Urothelium cell line (cell line): ENCODE measurements at places on chromosomes 3 and 15.

DNA sequence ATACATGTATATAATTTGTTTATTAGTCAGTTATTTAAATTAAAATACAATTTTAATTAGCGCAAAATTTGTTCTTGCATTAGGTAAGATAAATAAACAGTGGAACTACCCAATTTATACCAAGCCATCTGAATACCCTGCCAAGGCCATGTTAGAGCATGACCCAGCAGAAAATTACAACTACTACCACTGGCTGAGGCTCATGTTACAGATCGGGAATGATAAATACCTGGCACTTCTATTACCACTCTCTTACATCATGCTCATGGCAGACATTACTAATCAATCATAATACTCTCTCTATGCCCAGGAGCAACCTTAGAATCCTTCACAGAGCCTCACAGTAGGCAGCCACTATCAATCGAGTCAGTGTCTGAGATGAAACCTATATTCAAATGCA, 21.2 kb upstream of the LMOD3 start:
- DNase-seq, result peak; percentile 39

- DNase-seq, result peak; percentile 16
These were observed 406.0 kb downstream of the ZBTB20 start for GRCh38 chr3:114741066-114741465.

GRCh38 chr3:110624576-110624975, 447.0 kb upstream of the NECTIN3 start:
- DNase-seq, result no peak

DNA sequence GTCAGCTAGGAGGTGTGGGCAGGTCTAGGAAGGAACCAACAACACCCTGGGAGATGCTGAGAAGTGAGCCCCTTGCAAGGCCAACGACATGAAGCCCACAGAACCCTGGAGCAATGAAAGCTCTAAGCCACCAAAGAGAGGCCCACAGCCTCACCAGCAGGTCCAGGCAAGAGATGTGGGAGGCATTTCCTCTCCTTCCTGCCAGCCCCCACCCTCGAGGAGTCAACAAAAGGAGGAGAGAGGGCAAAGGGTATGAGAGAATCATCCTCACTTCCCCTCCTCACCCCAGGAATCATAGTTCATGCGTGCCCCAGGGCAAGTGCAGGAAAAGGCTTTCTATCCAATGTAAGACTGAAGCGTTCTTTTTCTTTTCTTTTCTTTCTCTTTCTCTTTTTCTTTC, 195.8 kb downstream of the SHQ1 start:
- DNase-seq, result no peak

- no peak for DNase-seq
These were observed 102.8 kb downstream of the CHSY1 start for GRCh38 chr15:101148881-101149664.

DNA sequence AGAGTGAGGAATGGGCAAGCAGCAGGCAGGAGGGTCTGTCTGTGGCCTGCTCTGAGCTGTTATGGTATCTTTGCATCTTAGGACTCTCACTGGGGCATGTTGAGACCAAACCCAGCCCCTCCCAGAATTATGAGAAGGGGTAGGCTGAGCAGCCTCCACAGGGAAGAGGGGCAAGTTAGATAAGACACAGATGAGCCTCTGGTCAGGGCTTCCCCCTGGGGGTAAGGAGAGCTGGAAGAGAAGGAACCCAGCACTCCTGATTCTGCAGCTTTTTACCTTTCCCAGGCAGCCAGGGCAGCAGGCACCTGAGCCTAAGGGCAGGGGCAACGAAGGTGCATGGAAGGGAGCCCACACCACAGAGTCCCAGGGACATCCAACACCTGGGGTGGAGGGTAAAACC, 19.3 kb downstream of the DUOX1 start:
- DNase-seq, result no peak

DNA sequence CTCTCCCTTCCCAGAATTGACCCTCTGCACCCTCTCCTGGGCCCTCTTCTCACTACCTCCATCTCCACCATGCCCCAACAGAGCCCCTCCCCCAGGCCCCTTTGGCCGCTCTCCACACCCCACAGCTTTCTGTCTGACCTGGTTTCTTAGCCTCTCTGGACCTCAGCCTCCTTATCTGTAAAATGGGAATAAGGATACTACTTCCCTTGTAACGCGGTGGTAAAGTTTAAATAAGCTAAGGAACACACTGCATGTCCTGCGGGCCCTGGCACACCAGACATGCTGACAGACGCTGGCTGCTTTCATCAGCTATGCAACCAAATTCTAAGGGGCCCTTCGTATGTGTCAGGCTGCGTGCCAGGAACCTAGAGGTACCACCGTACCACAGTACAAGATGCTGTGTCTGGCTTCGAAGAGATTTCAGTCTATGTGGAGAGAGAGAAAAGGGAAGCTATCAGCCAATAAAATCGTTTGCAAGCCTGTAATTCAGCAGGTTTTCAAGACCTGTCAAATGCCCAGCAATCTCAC, 777 bp upstream of the SLC51A start:
- DNase-seq, result no peak

DNA sequence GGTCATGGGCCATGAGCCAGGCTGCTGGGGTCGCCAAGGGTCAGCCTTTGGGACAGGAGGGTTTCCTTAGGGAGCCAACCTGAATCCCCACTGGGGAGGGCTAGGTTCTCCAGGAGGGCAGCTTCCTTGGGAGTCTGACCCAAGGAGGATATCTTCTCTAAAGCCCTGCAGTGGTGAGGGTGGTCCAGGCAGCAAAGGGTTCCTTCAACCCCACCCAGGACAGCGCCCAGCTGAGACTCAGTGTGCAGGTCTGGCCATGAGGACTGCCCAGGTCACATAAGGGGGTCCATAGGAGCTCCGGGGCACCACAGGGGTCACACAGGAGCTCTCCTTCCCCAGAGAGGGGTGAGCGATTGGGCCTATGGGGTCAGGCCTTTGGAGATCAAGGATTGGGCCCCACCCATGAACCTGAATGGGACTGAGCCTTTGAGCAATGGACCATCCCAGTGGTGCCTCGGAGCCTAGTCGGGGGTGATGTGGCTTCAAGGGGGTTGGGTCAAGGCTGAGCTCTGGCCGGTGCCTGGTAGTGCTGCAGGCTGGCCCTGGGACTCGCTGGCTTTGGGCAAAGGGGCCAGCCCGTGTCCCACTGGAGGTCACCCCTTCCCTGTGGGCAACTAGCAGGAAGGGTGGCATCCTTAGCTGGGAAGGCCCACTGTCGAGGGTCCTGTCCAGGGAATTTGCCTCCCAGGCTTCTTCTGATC, 216.5 kb downstream of the SNRPN start:
- no peak for DNase-seq

- DNase-seq, result no peak
These were observed 238.0 kb upstream of the LRIG1 start for GRCh38 chr3:66738625-66739365.

- DNase-seq, result no peak
These were observed 13.3 kb upstream of the THUMPD3 start for GRCh38 chr3:9349321-9350117.

DNA sequence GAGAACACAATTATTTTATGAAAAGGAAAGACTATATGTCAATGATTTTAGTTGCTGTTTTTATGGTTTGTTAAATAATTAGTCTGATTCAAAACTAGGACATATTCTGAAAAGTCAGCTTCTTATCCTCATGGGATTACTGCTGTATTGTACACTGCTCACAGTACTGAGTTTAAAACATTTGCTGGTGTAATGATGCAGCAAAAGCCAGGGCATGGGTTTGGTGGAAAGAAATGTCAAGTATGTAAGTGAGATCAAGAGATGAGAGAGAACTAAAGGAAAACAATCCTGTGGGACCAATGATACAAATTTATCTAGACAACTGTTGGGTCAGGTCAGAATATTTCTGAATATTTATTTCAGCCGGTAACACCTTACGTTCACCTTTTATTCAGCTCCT, 210.1 kb upstream of the ARHGEF26 start:
- DNase-seq, result no peak

DNA sequence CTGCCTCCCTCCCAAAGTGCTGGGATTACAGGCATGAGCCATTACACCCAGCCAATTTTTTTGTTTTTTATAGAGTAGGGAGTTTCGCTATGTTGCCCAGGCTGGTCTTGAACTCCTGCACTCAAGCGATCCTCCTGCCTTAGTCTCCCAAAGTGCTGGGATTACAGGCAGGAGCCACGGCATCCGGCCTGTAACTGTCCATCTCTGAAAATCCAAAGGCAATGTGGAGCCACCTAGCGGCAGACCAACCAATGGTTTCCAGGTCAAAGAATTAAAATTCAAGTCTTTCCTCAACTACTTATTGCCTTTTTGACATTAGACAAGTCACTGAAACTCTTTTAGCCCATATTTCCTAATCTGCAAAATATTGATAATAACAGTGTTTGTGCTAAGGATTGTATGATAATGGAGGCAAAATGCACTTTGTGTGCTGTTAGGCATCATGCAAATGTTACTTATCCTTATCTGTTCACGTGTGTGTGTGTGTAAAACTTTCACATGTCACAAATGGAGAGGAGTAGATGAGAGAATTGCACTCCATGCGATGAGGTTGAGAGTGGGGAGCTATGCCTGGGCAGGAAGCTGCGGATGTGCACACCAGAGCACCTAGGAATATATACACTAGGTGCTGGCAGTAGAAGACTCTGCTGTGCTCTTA, 48.7 kb downstream of the COL8A1 start:
- DNase-seq, result peak; percentile 68

DNA sequence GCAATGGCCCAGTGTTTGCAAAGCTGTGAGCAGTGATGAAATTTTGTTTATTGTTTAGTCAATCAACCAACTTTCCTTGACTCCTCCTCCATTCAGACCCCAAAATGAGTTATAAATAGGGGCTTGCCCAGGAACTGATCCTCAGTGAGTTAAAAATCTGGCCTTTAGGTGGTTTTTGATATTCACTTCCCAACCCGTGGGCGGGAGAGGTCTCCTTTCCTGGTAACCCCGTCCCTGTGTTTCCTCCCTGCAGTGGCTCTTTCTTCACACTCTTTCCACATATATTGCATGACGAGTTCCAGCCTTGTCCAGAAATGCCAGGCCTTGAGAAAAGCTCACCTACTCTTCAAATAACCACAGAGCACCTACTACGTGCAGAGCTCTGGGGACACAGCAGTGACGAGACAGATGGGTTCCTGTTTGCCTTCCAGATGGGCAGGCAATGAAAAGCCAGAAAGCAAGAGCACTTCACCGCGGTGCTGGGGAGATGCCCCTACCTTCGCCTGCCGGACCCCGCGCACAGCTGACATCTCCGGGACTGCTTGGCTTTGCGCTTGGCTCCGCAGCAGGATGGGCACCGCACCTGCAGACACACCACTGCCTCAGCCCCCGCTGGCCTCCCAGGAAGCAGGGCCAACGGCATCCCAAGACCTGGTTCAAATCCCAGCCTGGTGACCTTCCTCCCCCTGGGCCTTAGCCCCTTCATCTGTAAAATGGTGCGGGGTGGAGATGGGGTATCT, 17.2 kb downstream of the SSUH2 start:
- DNase-seq, result no peak

- no peak for DNase-seq
These were observed 631.5 kb downstream of the PYDC2 start for GRCh38 chr3:192092388-192093005.

DNA sequence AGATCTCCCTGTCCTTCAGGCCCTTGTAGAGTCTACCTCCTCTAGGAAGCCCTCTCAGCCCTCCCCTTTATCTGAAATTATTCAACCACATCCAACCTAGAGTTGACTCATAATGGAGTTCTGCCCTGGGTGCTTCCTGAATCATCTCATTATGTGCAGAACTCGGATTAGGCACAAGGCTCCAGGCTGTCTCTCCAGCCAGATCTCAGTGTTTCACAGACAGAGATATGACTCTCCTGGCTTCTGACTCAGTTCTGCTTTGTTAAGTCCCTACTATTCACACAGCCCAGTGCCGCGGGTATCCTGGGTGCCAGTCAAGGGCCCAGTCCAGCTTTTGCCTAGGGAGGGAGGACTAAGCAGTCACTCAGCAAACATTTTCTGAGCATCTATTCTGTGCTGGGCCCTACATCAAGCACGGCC, 9.3 kb downstream of the STRA6 start:
- DNase-seq, result peak; percentile 44

DNA sequence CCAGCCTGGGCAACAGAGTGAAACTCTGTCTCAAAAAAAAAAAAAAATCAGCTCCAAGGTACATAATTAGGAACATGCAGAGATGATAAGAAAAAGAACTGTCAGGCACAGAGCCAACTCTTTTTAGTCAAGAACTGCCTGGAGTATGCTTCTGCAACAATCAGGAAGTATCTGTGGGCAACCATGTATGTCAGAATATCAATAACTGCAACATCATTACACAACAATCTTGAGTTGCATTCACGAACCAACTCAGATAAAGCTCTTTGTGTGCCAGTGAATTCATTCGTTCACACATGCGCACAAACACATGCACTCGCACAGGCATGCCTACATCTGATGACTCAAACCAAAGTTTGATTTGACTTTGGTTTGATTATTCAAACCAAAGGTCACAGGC, 32.1 kb downstream of the EFHB start:
- no peak for DNase-seq
